Spleen (tissue), 13 donors: ENCODE measurements at places on chromosomes 2 and 18. TPM values are rescaled to one million over a fixed set of nuclear protein-coding genes. Genes with fewer than 3 reads are reported as not detected.

- no peaks in the 10 kb centered on the region for H3K27me3 ChIP-seq
- no peak overlapping the region for H3K27ac ChIP-seq
- H3K4me3 ChIP-seq = no peak overlapping the region
- H3K4me1 ChIP-seq = peaks cover 97% of the 10 kb centered on the region
- peaks cover 8% of the 10 kb centered on the region for H3K36me3 ChIP-seq
These were observed 34.9 kb downstream of the MFSD6 start for GRCh38 chr2:190443055-190443454.

DNA sequence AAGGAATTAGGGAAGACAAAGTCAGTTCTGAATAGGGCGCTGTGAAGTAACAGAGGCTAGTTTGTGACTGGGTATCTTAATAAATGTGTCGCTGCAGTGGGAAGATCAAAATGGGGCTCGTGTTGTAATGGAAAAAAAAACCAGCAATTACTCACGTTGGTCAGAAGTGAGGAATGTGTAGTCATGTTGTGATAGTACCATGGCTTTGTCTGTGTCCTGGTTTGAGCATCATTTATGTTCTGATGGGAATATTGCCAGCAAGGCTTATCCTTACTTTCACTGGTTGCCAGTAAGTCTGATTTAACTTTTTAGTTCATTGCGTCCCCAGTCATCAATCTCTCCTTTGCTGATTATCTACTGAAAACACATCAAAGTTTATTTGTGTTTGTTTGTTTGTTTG, 467.6 kb downstream of the NYAP2 start:
- no peak overlapping the region for H3K27ac ChIP-seq
- no peaks in the 10 kb centered on the region for H3K27me3 ChIP-seq
- H3K36me3 ChIP-seq = no peaks in the 10 kb centered on the region
- H3K4me1 ChIP-seq = no peaks in the 10 kb centered on the region
- no peak overlapping the region for H3K4me3 ChIP-seq

MAP4K3 gene
- 42.0 TPM for total RNA-seq

DNA sequence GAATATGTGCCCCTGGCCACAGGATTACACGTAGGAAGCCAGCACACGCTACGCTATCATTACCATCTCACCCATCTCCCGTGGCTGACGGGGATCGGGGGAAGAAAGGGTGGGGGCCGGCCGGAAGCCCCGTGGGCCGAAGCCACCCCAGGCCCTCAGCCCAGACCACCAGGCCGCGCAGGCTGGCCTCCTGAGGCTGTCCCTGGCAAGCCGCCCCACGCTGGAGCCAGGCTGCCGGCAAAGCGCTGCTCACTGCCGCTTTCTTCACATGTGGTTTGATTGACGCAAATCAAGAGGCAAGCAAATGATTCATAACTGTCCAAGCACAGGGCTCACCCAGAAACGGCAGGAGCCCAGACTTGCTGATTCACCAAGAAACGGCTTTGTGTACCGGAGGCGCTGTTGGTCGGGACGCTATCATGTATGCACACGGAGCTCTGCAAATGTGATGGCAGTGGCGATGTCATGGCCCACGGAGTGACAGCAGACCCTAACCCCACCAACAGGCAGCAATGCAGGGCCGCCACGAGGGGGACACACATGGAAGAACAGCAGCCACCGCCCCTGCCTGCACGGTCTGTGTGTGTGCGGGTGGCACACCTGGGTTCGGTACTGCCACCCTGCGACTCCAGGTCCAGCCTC, 125.7 kb downstream of the HDAC4 start:
- H3K27ac ChIP-seq = peak overlapping the region; percentile 80
- peaks cover 9% of the 10 kb centered on the region for H3K4me1 ChIP-seq
- H3K36me3 ChIP-seq = no peaks in the 10 kb centered on the region
- DNase-seq = peak; percentile 93

DNA sequence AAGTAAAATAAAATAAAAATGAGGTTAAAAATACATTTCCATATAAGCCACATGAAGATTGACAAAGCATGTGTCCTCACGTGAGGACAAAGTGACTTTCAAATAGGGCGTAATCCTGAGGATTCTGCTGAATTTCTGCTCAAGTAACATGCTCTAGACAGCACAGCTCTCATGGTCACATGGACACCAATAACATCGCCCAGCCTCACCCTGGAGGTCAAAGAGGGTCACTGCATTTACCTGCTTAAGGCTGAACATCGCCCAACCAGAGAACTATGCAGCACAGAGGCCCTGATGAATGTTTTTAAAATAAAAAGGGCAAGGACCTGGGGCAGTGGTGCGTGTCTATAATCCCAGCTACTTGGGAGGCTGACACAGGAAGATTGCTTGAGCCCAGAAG, 30.2 kb downstream of the TGFBRAP1 start:
- no peaks in the 10 kb centered on the region for H3K27me3 ChIP-seq
- H3K4me3 ChIP-seq = no peak overlapping the region
- H3K4me1 ChIP-seq = no peaks in the 10 kb centered on the region
- no peak overlapping the region for H3K27ac ChIP-seq

DNA sequence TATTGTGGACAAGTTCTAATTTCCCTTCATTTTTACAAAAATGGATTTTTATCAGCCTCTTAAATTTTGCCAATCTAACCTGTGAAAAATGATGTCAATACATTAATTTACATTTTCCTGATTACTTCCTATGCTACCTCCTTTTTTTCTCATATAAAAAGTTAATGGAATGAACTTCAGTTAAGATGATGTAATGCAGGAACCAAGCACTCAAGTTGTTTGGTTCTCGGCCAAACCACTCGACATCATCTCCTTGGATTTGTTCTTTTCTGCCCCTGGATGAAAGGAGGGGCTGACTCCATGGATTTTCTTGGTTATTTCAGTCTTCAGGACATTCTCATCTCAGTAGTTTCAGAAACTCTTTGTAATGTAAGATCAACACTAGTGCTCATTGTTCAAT, 253.1 kb upstream of the NXPH2 start:
- H3K27me3 ChIP-seq = no peaks in the 10 kb centered on the region
- no peaks in the 10 kb centered on the region for H3K4me1 ChIP-seq
- no peaks in the 10 kb centered on the region for H3K36me3 ChIP-seq
- H3K4me3 ChIP-seq = no peak overlapping the region
- no peak for DNase-seq

DNA sequence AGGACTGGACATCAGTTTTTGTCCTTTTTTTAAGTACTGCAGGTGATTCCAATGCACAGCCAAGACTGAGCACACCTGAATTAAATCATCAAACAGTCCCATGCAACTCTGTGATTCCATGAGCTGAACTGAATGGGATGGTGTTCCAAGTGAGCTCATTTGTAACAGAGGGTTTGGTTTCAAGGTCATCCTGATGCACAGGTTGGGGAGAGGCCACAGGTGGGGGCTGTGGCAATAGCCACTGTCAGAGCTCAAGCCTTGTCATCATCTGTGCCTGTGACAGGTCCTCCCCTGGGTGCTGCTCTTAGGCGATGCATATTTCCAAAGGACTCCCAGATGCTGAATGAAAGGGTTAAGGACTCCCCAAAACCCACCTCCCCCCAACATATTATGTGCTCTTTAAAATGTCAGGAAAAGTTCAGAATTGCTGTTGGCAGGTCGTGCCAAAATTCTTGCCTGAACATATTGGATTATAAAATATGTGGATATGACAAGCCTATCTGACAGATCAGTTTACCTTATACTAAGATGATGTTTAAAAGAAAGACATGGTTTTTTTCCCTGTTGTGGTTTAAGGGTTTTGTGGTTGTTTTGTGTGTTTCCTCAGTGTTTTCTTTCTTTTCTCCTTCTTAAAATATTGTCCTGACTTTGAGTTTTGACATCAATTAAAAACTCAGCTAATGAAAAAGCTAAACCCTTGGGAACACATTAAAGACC, 263.5 kb upstream of the SIX2 start:
- no peak for DNase-seq
- no peaks in the 10 kb centered on the region for H3K36me3 ChIP-seq
- H3K27me3 ChIP-seq = peaks cover 7% of the 10 kb centered on the region
- H3K4me3 ChIP-seq = no peak overlapping the region
- no peak overlapping the region for H3K27ac ChIP-seq
- no peaks in the 10 kb centered on the region for H3K4me1 ChIP-seq

- H3K4me1 ChIP-seq = peaks cover 84% of the 10 kb centered on the region
- H3K27me3 ChIP-seq = no peaks in the 10 kb centered on the region
- H3K4me3 ChIP-seq = no peak overlapping the region
These were observed 7.4 kb downstream of the PPP4R3B start for GRCh38 chr2:55609938-55610578.

DNA sequence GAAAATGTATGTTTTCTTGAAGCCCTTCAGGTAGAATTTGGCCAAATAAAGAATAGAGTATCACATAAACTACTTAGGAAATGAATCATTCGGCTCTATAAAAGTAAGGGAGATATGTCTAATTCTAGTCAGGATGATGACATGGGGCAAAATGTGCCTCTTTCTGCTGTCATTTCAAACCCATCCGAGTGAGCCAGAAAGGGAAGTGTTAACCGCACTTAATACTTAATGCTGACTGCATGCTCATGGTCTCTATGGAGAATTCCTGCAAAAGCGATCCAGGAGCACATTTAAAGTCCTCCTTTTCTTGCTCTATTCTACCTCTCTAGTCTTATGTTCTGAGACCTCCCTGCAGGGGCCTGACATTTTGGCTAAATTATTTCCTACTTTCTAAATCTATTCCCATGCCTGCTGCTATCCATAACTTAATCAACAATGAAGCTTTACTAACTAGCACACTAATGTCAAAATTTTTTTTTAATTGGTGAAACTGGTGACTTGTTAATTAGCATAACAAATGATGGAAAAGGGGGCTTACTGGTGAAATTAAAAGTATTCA, 127.4 kb downstream of the CDC42EP3 start:
- no peak for DNase-seq
- no peak overlapping the region for H3K27ac ChIP-seq
- H3K36me3 ChIP-seq = no peaks in the 10 kb centered on the region
- no peaks in the 10 kb centered on the region for H3K4me1 ChIP-seq

TUBA4A gene
- 60.2 TPM for total RNA-seq

WNT10A gene
- 3.6 TPM for total RNA-seq

DNA sequence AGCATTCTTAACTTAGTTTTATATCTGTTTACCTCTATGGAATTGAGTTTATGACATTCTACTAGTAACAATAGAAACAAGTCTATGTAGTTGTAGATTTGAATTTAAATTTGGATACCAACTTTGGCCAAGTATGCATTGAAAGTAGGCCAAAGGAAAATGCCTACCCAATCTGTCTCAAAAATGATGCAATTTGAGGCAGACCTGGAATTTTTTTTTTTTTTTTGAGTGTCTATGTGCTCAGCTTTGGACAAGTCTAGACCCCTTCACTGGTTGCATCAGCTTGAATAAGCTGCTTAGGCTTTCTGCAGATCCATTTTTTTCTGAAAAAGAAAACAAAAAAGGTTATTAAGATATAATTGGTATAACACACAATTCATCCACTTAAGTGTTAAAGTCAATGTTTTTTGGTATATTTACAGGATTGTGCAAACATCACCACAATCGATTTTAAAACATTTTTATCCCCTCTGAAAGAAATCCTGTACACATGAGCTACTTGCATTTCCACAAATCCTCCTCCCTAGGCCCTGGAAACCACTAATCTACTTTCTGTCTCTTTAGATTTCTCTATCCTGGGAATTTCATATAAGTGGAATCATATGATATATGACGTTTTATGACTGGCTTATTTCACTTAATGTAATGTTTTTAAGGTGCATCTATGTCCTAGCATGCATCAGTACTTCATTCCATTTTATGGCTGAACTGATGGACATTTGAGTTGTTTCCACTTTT, 185.1 kb upstream of the CCDC68 start:
- no peak overlapping the region for H3K27ac ChIP-seq
- H3K4me3 ChIP-seq = no peak overlapping the region
- H3K4me1 ChIP-seq = no peaks in the 10 kb centered on the region
- H3K27me3 ChIP-seq = no peaks in the 10 kb centered on the region
- DNase-seq = no peak
- H3K36me3 ChIP-seq = no peaks in the 10 kb centered on the region

DNA sequence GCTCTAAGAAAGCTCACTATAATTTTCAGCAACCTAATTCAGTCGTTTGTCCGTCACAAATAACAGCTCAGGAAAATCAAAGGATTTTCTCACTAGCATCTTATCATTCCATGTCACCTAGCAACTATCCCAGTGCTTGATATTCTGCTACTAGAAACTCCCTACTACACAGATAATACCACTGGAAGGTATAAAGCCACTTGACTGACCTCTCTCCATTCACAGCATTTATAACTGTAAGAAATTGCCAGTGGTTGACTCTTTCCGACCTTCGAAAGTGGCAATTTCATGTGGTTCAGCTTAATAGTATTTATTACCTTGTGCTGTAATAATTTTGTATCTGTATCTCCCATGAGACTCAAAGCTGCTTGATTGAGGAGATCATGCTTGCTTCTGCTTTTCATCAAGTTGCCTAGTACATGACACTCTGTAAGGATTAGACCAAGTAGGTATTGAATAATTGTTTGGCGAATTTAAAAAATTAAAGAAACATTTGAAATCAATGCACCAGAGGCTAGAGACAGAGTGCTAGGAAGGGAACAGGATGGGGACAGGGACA, 79.6 kb upstream of the TACR1 start:
- H3K27me3 ChIP-seq = no peaks in the 10 kb centered on the region
- no peak for DNase-seq
- H3K36me3 ChIP-seq = no peaks in the 10 kb centered on the region
- H3K27ac ChIP-seq = no peak overlapping the region

CTDSP1 gene
- 114 TPM for total RNA-seq

DYSF gene
- total RNA-seq = 114 TPM

DNA sequence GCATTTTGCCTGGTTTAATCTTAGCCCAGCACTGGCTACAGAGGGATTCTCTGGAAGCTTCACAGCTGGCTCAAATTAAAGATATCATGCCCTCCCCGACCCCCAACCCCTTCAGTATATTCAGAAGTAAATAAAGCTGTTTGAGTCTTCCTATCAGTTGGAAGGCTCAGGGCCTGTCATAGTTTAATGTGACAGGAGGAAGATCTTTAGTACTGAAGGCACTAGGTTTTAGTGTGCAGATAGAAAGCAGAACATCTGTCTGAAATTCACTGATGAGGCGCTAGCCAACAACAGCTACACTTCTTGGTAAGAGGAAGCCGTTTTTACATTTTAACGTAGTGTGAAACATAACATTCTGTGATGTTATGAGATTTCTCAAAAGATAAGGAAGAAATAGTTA, 969.1 kb upstream of the CDH2 start:
- no peak overlapping the region for H3K27ac ChIP-seq
- no peaks in the 10 kb centered on the region for H3K36me3 ChIP-seq
- H3K27me3 ChIP-seq = no peaks in the 10 kb centered on the region
- no peak for DNase-seq
- H3K4me1 ChIP-seq = no peaks in the 10 kb centered on the region
- H3K4me3 ChIP-seq = no peak overlapping the region

- peaks cover 11% of the 10 kb centered on the region for H3K4me1 ChIP-seq
- H3K27ac ChIP-seq = no peak overlapping the region
- H3K27me3 ChIP-seq = no peaks in the 10 kb centered on the region
- no peak for DNase-seq
These were observed 10.1 kb upstream of the ROCK2 start for GRCh38 chr2:11354363-11355154.

- H3K4me3 ChIP-seq = no peak overlapping the region
- H3K27ac ChIP-seq = no peak overlapping the region
- no peaks in the 10 kb centered on the region for H3K4me1 ChIP-seq
These were observed 29.4 kb upstream of the RNF149 start for GRCh38 chr2:101337877-101338276.

NYAP2 gene
- 0.17 TPM for total RNA-seq

HTRA2 gene
- 36.4 TPM for total RNA-seq
